NCI-H748 treated with DMSO at 0.1 percent for 48 hours (cell line): ENCODE measurements at places on chromosomes 4 and X.

DNA sequence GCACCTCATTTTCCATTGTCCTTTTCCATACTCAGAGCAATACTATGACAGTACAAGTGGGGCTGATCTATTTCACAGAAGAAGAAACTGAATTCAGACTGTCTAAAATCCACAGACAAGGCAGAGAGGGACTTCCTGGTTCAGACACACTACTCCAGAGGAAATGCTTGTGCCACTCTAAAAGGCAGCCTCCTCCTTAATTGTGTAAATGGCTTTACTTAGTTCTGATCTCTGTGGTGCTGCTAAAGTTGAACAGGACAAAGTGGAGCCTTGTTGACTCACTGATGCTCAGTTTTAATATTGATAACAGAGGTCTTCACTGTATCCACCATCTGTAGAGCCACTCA lies 122.4 kb downstream of the KIT start:
- DNase-seq, result no peak

DNA sequence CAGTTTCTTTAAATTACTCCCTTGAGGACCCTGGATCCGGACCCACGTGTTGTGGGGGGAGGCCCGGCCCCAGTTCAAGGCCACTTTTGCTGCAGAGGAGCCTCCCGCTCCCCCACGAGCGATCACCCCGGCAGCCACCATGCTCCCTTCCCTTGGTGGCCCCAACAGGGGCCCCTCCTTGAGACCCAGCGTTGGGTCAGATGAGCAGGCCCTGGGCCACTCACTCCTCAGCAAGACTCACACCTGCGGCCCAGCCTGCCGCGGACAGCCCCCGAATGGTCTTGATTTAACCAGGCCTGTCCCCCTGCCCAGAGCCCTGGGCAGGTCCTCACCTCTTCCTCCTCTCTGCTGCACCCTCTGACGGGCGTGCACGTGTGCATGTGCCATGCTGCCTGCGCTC lies 4.3 kb downstream of the CPLX1 start:
- no peak for DNase-seq

DNA sequence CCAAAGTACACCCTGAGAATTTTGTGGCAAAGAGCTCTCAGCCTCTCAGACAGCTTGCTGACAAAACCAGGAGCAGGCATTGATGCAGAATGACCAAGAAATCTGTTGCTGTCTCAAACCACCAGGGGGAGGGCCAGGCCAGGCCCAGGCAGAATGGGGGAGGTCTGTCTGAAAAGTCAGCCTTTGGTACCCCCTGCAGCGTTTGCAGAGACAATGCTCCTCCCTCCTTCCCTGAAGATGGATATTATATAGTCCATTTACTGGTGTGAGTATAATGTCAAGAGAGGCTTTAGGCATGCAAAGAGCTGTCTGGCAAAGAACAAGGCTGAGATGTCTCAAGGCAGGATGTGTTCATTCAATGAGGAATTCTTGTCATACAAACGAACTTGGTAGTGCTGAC lies 52.9 kb upstream of the TRPC5OS start:
- DNase-seq, result no peak

GRCh38 chrX:103831342-103831802 lies 685 bp downstream of the RAB9B start:
- no peak for DNase-seq

- DNase-seq, result no peak
Measured at GRCh38 chrX:110569506-110569905, 210.9 kb downstream of the RTL9 start.

DNA sequence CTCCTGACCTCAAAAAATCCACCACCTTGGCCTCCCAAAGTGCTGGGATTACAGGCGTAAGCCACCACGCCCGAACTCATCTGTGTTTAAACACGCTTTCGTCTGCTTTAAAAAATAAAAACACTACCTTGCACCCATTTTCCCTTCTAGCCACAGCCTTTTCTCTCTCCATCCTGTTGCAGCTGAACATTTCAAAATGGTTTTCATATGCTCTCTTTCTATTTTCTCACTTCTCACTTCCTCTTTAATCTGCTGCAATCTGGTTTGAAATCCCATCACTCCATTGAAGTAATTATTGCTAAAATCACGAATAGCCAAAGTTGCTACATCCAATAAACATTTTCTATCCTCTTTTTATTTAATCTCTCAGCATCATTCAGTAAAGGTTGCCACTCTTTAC lies 70.0 kb downstream of the DCHS2 start:
- no peak for DNase-seq

GRCh38 chr4:38009421-38009820 lies 49.2 kb downstream of the PTTG2 start:
- no peak for DNase-seq

- no peak for DNase-seq
Measured at GRCh38 chr4:36215627-36216026, 28.7 kb downstream of the ARAP2 start.

GRCh38 chr4:8644461-8644891 lies 51.9 kb downstream of the CPZ start:
- DNase-seq, result no peak

GRCh38 chr4:23878912-23879732 lies 10.7 kb downstream of the PPARGC1A start:
- no peak for DNase-seq

GRCh38 chr4:4480205-4480604 lies 61.6 kb downstream of the STX18 start:
- DNase-seq, result no peak

DNA sequence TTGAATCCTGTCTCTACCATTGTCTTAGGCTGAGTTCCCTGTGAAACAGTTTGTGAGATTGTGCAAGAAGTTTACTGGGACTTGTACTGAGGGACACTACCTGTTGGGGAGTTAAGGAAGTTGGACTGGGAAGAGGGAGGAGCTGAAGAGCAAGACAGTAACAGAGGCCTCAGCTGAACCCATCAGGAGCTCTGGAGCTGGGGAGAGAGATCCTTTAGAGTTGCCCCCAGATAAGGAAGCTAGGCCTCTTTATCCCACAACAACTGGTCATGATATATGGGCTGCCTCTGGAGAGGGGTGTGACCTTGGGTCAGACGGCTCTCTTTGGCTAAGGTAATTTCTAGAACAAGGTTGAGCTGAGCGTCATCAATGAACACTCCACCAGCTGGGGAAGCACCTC lies 137.8 kb upstream of the SLC4A4 start:
- no peak for DNase-seq

- no peak for DNase-seq
Measured at GRCh38 chr4:163279713-163280112, 52.7 kb downstream of the NPY1R start.

- DNase-seq, result no peak
Measured at GRCh38 chrX:56125946-56126345, 106.2 kb upstream of the KLF8 start.

GRCh38 chr4:118221227-118221800 lies 131.5 kb downstream of the PRSS12 start:
- DNase-seq, result no peak
